ENCODE measurements at places on chromosomes 5 and 9.

- DNase-seq, result no peak
Measured at GRCh38 chr5:60521376-60522291, 178.3 kb downstream of the DEPDC1B start.

GRCh38 chr9:126708178-126708577, 94.5 kb downstream of the LMX1B start:
- no peak for DNase-seq

DNA sequence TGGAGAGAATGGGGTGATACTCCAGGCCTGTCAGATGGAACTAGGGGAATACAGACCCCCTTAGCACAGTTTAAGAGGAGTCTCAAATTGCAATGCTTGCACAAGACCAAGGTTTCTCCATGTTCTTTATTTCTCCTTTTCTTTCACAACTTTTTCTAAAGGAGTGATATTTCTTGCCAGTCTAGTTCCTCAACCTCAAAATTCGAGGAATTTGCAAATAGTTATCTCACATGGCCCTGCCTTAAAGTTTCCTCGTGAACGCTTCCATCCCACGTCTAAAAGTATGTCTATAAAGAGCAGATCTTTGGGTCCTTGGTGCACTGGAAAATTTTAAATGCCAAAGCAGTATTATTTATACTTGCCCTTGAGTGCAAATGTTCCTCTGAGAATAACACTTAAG, 373.8 kb upstream of the KLF4 start:
- DNase-seq, result no peak

DNA sequence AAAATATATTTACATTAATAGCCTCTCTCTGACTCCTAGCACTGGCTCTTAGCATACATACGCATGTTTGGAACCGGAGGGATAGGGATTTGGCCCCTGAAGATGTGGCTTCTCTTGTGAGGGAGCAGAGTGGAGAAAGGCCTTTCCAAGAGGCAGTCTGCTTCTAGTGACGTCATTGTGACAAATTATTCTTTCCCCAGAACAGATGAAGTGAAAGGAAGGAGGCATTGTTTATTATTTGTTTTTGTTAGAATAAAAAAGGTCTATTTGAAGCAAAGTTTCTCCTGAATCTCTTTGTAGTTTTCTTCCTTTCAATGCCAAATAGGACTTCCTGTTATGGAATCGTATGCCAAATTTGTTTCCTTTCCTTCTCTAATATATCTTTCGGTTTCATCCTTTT, 361.6 kb downstream of the ICE1 start:
- DNase-seq, result no peak

GRCh38 chr9:82021198-82021597, 32.6 kb downstream of the SPATA31D1 start:
- DNase-seq, result no peak

GRCh38 chr5:83488821-83489220, 17.3 kb downstream of the VCAN start:
- no peak for DNase-seq

DNA sequence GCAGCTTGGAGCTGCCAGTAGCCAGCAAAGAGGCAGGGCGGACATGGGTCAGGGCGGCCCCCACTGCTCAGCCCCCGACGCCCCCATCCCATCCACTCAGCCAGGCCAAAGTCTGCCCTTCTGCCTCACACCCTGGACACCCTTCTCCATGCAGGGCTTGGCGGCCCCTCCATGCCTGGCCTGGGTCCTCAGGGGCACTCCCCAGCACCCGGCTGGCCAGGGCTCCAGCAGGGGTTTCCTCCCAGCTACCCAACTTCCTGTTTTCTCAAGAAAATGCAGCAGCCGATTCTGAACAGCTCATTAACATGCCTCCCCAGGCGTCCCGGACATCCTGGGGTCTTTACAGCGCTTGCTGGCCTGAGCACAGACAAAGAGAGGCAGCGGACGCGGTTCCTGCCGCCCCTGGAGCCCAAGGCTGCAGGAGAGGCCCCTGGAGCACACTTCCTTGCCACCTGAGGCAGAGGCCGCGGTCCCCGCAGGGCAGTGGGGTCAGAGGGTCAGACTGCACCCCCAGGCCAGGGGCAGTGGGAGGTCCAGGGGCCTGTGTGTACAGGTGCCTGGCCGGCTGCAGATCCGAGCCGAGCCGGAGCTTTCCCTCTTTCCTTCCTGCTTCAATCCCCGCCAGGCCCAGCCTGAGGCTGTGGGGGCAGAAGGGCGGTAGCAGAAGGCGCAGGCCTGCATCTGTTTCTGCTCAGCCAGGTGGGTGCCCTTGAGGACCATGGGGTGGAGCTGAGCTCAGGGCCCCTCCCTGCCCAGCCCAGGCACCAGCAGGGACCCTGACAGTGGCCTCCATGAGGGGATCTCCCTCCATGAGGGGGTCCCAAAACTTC, 18.7 kb upstream of the NRARP start:
- no peak for DNase-seq

DNA sequence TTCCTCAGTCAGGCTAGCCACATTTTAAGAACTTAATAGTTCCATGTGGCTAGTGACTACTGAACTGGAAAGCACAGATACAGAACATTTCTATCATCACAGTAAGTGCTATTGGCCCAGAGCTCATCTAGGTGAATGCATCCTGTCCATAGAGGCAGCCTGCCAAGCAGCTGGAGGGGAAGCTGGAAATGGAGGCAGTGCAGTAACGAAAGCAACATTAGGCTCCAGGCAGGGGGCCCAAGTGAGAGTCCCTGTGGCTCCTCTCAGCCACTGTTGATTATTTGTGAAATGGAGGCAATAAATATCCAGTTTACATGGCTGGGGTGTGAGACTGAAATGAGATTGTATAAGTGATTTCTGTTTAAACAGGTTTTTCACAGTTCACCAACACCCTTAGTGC, 227.2 kb upstream of the KLF9 start:
- DNase-seq, result no peak

- DNase-seq, result no peak
Measured at GRCh38 chr9:134814598-134815215, 65.9 kb upstream of the FCN2 start.

Data from SW480 (cell line).